Activated CD4-positive, alpha-beta T cell treated with anti-CD3 and anti-CD28 coated beads for 24 hours (primary cell): ENCODE measurements at places on chromosomes 6 and 20.

DNA sequence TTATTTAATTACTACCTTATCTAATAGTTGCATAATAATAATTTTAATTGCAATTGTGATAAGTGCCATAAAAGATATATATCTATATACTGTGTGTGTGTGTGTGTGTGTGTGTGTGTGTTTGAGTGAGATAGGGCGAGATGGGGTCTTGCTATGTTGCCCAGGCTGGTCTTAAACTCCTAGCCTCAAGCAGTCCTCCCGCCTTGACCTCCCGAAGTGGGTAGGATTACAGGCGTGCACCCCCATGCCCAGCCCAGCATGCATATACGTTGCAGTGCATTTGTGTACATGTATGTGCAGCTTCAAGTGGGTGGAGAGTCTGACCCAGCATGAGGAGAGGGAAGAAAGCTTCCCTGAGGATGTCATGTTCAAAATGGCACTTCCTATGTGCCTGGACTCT, 4.6 kb upstream of the RIMS4 start:
- DNase-seq: no peak

- no peak for DNase-seq
These were observed 63.2 kb downstream of the SEL1L2 start for GRCh38 chr20:13927171-13927570.

DNA sequence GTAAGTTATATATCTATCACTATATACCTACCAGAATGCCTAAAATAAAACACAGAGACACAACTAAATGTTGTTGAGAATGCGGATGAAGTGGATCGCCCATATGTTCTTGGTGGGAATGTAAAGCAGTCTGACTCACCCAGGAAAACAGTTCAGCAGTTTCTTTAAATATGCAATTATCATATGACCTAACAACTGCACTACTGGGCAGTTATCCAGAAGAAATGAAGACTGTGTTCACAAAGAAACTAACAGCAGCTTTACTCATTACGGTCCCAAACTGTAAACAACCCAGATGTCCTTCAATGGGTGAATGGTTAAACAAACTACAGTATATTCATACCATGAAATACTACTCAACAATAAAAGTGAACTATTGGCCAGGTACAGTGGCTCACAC, 14.3 kb upstream of the ZC3H12D start:
- no peak for DNase-seq

DNA sequence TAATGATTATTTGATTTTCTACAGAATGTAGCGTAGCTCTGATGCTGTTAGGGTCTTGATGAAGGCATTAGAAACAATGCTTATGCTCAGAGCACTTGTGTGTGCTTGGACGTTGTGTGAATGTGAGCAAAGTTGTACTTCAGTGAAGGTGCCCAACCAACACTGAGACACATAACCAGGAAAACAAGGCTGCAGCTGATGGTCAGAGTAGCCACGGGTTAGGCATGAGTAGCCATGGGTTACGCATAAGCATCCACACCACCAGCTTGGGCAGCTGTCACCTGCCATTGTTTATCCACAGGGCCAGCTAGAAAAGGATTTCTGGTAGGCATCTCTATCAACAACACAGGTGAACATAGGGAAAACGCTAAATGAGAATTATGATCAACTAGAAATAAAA, 326.6 kb downstream of the NRN1 start:
- no peak for DNase-seq

- no peak for DNase-seq
These were observed 72.5 kb downstream of the ARMC2 start for GRCh38 chr6:108920751-108921150.

GRCh38 chr20:31675828-31676608, 38.3 kb downstream of the COX4I2 start:
- peak; percentile 43 for DNase-seq

DNA sequence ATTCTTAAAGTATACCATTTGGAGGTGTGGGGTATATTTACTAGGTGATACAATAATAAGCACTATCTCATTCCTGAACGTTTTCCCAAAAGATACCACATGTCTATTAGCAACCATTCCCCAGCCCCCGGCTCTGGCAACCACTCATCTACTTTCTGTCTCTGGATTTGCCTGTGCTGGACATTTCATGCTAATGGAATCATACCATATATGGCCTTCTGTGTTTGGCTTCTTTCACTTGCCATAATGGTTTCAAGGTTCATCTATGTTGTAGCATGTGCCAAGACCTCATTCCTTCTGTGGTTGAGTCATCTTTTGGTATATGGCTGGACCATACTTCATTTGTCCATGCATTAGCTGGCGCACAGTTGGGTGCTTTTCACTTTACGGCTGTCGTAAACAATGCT, 39.7 kb downstream of the BCAS4 start:
- no peak for DNase-seq

DNA sequence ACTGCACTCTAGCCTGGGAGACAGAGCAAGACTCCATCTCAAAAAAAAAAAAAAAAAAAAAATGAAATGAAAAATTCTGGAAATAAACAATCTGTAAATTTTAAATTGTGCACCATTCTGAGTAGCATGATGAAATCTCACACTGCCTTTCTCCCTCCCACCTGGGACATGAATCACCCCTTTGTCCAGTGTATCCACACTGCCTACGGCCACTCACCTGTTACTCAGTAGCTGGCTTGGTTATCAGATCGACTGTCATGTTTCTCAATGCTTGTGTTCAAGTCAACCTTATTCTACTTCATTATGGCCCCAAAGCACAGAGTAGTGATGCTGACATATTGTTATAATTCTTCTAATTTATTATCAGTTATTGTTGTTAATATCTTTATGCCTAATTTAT, 58.7 kb upstream of the MTHFD1L start:
- DNase-seq: no peak

- DNase-seq: no peak
These were observed 3.6 kb upstream of the OSTM1 start for GRCh38 chr6:108078191-108078590.

DNA sequence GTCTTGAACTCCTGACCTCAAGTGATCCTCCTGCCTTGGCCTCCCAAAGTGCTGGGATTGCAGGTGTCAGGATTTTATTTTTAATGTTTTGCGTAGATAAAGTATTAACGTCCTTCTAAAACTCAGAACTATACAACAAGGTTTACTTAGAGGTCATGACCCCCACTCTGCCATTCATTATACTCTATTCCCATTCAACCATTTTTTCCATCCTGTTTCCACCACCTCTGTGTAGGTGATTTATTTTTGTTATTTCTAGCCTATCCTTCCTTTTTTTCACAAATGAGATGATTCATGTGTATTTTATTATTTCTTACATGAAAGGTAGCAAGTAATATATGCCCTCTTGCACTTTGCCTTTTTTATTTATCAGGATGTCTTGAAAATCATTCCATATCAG, 138.1 kb downstream of the FARS2 start:
- DNase-seq: no peak

GRCh38 chr6:122007339-122007738, 392.1 kb upstream of the HSF2 start:
- no peak for DNase-seq

- DNase-seq: no peak
These were observed 20.7 kb downstream of the FUCA2 start for GRCh38 chr6:143490775-143491174.

GRCh38 chr20:38670786-38671185, 53.5 kb upstream of the SLC32A1 start:
- no peak for DNase-seq

- no peak for DNase-seq
These were observed 23.2 kb downstream of the DAAM2 start for GRCh38 chr6:39815356-39815755.

GRCh38 chr20:33944914-33945313, 48.8 kb upstream of the RALY start:
- no peak for DNase-seq

DNA sequence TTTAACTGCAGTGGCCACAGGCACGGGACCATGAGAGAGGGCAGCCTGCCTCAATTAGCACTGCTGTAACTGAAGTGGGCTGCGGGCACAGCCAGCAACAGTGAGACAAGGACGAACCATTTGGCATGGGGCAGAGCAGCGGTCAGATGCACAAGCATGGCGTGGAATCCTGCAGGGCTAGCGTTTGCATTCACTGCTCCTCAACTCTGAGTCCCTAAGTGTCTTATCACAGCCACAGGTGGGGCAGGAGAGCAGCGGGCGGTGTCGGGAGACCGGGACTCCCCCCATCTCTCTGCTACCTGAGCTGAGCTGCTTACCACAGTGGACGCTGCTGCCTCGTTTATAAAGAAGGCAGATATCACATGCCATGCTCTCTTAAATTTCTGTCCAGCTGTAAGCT, 31.3 kb upstream of the PDE10A start:
- DNase-seq: no peak

DNA sequence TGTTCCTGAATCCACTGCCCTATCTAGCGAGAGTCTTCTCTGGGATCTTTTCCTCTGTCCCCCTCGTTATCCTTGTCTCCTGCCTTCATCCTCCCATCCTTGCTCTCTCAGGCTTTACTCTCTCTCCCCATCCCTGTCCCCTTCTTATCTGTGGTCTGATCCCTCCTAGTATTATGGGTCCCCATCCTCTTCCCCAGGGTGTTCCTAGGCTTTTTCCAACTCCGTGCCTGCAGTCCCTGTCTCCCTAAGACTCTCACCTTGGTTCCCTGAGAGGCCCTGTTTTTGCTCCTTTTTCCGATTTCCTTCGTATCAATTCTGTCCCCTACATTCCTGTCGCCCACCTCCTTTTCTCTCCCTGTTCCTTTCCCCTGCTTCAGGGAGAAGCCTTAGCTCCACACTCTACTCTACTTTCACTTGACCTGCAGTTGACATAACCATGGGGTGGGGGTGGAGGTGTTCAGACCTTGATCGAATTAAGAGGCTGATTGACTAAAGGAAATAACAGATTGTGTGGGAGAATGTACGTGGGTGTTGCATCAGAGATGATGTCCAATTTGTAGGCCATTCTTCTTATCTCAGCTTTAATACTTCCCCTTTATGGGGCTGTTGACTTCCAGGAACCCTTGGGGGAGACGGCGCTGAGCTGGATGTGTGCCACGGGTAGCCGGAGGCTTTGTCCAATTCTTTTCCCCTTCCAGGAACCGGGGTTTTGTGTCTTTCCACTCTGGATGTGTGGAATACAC, 905 bp downstream of the PPARD start:
- no peak for DNase-seq

DNA sequence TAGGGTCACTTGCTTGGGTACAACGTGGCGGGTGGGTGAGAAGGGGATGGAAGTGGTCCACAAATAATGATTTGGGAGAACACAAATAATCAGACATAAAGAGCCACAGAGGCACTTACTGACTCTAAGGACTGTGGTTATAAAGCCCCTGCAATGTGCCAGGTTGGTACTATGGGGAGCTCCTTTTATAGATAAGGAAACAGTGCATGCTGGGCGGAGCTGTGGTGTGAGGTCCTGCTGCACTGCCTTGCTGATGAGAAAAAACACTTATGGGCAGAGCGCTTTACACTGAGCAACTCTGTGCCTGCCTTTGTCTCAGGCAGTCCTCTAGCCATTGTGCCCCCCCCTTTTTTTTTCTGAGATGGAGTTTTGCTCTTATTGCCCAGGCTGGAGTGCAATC, 29.1 kb upstream of the SCRT2 start:
- DNase-seq: no peak

DNA sequence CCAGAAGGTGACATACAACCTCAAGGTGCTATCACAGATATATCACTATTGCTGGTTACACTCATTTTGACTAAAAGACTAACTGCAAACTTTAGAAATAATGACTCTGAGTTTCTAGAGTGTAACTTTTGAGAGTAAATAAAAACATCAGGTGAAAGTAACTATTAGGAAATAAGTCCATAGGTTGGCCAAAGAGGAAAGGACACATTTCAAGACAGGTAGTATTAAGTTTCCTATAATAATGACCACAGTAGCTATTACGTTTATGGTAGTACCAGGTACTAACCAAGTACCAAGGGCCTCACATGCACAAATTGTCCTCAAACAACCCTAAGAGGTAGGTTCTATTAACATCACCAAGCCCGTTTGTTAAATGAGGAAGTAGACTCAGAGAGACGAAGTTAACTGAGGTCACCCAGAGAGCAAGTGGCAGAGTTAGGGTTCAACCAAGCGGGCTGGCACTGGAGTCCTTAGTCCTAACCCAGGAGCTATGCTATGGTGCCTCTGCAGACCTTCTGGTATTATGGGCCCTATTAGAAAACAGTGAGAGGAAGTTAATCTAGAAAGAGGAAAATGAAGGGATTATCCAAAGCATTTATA, 36.8 kb downstream of the HEBP2 start:
- DNase-seq: no peak

DNA sequence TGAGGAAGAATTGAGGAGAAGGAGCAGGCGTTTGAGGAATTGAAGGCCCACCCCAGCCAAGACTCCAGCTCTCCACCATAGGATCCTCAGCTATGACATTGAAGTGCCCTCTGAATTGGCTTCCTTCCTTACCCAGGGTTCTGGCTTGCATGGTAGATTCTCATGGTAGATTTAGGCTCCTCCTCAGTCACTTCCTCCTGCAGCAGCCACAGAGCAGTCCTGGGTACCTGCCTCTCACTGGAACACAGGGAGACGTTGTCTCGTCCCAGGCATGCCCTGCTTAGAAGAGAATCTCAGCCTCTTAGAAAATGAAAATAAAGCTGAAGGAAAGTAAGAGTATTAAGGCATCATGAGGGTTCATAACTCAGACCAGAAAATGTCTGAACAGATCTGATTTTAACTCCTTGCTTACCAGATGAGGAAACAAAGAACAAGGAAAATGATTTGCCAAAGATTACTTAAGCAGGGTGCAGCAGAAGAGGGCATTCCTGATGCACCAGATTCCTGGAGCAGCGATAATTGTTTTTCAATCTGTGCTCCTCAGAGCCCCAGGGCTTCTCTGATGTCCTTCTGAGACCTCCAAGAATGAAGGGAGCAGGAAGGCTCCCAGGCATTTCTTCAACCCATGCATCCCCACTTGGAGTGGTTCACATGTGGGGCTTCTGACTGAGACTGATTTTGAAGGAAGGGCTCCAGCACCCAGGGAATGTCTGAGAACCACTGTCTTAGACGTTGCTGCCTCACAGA, 219.8 kb downstream of the HIVEP2 start:
- DNase-seq: no peak

GRCh38 chr6:91490671-91491301, 903.9 kb upstream of the MAP3K7 start:
- DNase-seq: no peak

DNA sequence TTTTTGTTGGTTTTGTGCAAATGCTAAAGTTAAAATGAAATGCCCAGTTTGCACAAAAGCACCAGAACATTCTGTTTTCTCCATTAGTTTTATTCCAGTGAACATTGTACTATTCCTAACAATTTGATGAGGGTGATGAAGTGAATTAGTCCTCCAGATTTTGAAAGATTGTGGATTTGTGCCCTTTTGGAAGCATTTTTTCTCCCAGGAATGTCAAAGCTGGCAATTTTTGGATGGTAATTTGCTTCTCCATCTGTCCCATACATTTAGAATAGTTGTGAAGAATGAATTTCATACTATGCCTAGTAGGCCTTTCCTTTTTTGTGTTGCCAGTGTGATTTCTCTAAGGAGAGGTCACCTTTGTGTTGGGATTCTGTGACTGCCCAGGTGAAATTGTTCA, 797.2 kb downstream of the BCKDHB start:
- DNase-seq: no peak

GRCh38 chr20:34863421-34863965, 9.2 kb downstream of the GGT7 start:
- no peak for DNase-seq

GRCh38 chr6:56445818-56446217, 196.9 kb downstream of the DST start:
- DNase-seq: no peak
